ENCODE measurements at places on chromosomes 1 and 21. TPM values are rescaled to one million over a fixed set of nuclear protein-coding genes. Genes with fewer than 3 reads are reported as not detected.

The LRRC71 gene
- 0.34 TPM for total RNA-seq

The TIAM1 gene
- total RNA-seq = 4.4 TPM

The S100A2 gene
- 2.0 TPM for total RNA-seq

The CFH gene
- 3.2 TPM for total RNA-seq

All from mammary microvascular endothelial cell (primary cell).